ENCODE measurements at places on chromosomes 2 and 18.
A peak's percentile ranks its signal among the peaks of the same experiment; 100 is the strongest.

- DNase-seq: no peak
These were observed 136.0 kb upstream of the SIX2 start for GRCh38 chr2:45145073-45145899.

DNA sequence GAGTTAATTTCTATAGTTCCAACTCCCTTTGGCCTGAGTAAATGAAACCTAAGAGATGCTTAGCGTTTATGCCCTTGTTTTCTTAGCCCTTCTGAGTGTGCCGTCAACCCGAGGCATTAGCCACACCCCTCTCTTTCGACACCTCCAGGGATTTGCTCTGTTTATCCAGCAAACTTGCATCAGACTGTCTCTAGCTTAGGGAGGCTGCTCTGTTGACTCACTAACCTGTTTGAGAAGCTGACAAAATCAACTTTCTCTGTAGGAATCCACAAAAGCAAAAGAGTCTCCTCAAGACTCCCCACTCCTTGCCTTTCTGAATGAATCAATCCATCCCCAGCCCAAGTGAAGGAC lies 317.6 kb downstream of the TNS1 start:
- no peak for DNase-seq

DNA sequence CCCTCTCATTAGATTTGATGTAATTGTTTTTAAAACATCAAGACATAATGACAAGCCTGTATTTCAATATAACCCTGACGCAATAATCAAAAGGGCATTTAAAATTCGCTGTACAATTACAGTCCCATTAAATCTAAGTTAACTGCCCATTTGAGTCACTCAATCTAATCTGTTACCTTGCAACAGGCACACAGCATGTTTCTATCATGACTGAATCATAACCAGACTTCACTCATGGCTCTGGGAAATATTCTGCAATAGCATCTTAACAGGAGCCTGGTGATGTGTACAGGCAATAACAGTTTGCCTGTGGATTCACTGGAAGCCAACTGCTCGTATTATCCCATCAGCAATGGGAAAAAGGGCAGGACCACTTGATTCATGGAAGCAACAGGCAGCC lies 142.3 kb upstream of the NCKAP5 start:
- DNase-seq: no peak

- DNase-seq: peak; percentile 31
These were observed 28.8 kb downstream of the BCL2 start for GRCh38 chr18:63290821-63291200.

DNA sequence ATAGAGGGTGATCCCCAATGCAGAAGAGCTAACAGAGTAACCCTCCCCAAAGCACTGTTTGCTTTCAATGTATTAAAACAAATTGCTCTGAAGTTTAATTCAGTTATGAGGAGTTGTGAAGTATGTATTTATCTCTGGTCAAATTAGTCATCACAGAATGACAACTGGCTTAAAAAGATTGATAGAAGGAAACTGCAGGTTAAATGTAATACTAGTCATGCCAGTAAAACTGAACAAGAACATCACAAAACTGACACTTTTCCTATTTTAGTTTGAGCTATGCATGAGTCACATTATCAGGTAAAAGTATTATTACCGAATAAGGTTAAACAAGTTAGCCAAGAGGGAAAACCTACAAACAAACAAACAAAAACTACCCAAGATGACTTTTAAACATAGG lies 99.0 kb upstream of the ACVR1C start:
- no peak for DNase-seq

GRCh38 chr2:235238537-235238936 lies 255.3 kb upstream of the AGAP1 start:
- no peak for DNase-seq

- peak; percentile 31 for DNase-seq
These were observed 48.0 kb downstream of the BCL2L11 start for GRCh38 chr2:111168528-111169239.

- DNase-seq: no peak
These were observed 52.2 kb downstream of the MARCO start for GRCh38 chr2:118994172-118994700.
